ENCODE measurements at places on chromosomes 5 and 9. TPM values are rescaled to one million over a fixed set of nuclear protein-coding genes. Genes with fewer than 3 reads are reported as not detected.

Gene FST
- 26.6 TPM for total RNA-seq

Gene PCDHGB6
- 3.1 TPM for total RNA-seq

Gene SLC4A9
- total RNA-seq: not detected

Gene FBP1
- not detected for total RNA-seq

Gene ZNG1F
- 7.5 TPM for total RNA-seq

Gene PTGDS
- total RNA-seq: 0.76 TPM

Measured in placental epithelial cell (primary cell).